ENCODE measurements at places on chromosomes 16 and 17. TPM values are rescaled to one million over a fixed set of nuclear protein-coding genes. Genes with fewer than 3 reads are reported as not detected.

DNA sequence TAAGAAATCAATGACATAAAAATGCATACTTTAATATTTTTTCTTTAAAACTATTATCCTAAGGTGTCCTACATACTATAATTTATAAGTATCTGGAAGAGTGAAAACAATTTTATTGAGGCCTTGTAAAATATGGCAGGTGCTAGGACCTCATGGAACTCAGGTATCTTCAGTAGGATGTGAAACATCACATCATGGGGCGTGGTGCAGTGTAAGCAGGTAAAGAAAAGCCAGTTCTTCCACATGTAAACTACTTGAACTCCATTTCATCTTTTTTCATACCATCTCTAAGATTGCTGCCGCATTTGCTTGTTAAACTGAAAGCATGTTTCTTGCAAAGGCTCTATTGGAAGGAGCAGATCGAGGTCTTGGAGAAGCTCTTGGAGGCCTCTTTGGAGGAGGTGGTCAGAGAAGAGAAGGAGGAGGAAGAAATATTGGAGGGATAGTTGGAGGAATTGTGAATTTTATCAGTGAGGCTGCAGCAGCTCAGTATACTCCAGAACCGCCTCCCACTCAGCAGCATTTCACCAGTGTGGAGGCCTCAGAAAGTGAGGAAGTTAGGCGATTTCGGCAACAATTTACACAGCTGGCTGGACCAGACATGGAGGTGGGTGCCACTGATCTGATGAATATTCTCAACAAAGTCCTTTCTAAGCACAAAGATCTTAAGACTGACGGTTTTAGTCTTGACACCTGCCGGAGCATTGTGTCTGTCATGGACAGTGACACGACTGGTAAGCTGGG lies at the start of gene CAPNS2:
CAPNS2 (plus strand) TSS at position 253 of the 744 bp plus-strand sequence; CDS start at position 326, 73 bp downstream.
- DNase-seq = no peak
- no peak within 1 kb of the TSS for H3K27ac ChIP-seq
- H3K27me3 ChIP-seq = no peaks in the 10 kb centered on the region
- H3K4me1 ChIP-seq = peaks cover 5% of the 10 kb centered on the region

- H3K27ac ChIP-seq = no peak overlapping the region
- H3K4me1 ChIP-seq = no peaks in the 10 kb centered on the region
- H3K27me3 ChIP-seq = peaks cover under 1% of the 10 kb centered on the region
- H3K36me3 ChIP-seq = no peaks in the 10 kb centered on the region
These were observed 8.7 kb downstream of the ABI3 start for GRCh38 chr17:49218941-49219913.

DNA sequence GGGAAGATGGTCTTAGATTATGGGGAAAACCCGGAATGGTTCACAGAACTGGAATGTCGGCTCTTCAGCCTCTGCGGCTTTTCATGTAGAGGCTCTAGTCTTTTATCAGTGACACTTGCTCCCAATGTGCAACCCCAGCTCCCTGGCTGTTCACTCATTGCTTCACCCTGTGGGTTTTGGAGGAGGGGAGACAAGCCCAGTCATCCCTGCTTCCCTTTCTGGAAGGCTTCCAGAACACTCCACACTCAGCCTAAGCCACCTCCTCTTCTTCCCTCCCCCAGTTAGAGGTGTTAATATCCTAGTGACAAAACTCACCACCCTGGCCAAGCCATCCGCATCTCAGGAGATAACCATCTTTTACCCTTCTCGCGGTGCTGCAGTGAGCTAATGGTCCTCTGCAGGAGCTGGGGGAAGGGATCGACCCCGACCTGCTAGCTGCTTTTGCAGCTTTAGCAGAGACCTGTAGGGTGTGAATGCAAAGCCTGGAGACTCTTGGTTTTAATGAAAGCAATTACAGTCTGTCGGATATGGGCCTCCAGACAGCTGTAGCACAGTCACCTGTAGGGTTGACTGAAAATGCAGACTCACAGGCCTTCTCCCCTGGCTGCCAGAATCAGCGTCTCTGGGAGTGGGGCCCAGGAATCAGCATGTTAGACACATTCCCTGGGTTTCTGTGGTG lies 24.3 kb upstream of the LASP1NB start:
- peaks cover 54% of the 10 kb centered on the region for H3K4me1 ChIP-seq
- peak overlapping the region; percentile 43 for H3K27ac ChIP-seq
- no peaks in the 10 kb centered on the region for H3K27me3 ChIP-seq
- DNase-seq = peak; percentile 36
- H3K36me3 ChIP-seq = peaks cover 65% of the 10 kb centered on the region

GRCh38 chr17:2478458-2478857 lies 33.2 kb downstream of the METTL16 start:
- DNase-seq = no peak
- no peaks in the 10 kb centered on the region for H3K27me3 ChIP-seq
- H3K36me3 ChIP-seq = peaks cover 22% of the 10 kb centered on the region
- no peak overlapping the region for H3K4me3 ChIP-seq

DNA sequence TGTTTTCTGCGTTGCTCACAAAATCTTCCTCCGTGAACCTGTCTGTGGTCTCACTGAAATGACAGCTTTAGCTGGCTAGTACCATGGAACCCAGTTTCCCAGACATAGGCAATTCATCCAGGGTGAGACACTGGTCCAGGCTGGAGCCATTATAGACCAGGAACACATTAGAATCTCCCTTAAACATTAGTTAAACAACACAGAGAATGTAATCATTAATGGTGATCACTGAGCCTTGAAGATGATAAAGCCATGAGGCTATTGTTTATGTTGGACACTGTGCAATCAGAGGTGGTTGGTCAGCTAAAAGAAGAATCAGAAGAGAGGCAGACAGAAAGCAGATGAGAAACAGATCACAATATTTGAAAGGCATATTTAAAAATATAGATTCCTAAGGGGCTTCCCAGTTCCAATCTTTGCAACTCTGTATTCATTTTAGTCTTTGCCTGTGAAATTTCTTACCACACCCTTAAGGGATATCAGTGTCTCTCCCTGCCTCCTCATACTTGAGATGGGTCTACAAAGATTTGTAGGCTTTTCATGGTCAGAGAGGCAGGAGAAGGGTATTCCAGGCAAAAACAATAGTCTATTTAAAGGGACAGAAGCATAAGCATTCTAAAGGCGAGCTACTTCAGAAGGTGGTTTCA lies 317.9 kb downstream of the MAP2K6 start:
- H3K36me3 ChIP-seq = no peaks in the 10 kb centered on the region
- no peak overlapping the region for H3K27ac ChIP-seq
- H3K27me3 ChIP-seq = no peaks in the 10 kb centered on the region

The MAPT gene
- 0.32 TPM for total RNA-seq

Measured in ascending aorta (tissue), 2 donors.